Spleen (tissue), 13 donors: ENCODE measurements at places on chromosomes 11 and 22. TPM values are rescaled to one million over a fixed set of nuclear protein-coding genes. Genes with fewer than 3 reads are reported as not detected.

DNA sequence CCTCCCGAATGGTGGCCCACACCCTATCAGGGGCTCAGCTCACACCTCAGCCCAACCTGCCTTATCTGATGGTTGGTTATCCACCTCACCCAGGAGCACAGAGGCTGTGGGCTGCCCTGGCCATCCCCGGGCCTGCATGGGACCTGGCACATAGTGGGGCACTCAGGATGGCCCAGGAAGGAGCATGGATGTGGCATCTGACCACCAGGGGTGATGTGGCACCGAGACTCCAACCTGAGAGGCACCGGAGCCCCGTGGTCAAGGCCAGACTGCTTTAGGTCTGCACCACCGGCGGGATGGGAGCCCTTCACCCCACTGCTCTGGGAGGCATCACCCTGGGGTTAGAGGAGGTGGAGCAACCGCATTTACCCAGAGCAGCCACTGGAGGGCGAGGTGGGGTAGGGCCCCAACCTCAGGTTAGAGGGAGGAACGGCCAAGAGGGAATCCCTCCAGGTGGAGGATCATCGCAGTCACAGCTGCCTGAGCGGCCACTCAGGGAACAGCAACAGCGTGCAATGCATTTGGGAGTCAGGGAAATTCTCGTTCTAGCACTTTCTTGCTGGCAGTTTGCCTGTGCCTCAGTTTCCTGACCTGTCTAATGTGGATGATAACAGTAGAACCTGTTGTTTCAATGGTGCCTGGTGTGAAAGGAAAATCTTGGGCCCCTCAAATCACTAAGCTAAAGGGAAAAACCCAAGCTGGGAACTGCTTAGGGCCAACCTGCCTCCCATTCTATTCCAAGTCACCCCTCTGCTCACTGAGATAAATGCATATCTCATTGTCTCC, 52.9 kb upstream of the CARS1 start:
- DNase-seq, result peak; percentile 82

GRCh38 chr11:121194731-121195596, 93.9 kb downstream of the TECTA start:
- DNase-seq, result no peak

DNA sequence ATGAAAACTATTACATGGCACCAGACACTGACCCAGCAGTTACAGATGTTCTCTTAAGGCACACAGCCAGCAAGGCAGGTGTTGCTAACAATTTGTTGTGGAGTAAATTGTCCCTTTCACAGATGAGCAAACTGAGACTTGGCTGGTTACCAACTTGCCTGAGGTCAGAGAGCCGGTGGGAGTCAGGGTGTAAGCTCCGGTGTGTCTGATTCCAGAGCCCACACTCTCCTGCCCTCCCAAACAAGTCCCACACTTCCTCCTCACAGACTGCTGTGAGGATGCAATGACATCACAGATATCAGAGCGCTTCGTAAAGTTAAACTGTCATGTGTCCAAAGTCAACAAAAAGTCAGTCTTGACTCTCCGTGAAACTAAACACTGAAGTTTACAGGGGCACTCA, 12.5 kb downstream of the GDPD5 start:
- no peak for DNase-seq

DNA sequence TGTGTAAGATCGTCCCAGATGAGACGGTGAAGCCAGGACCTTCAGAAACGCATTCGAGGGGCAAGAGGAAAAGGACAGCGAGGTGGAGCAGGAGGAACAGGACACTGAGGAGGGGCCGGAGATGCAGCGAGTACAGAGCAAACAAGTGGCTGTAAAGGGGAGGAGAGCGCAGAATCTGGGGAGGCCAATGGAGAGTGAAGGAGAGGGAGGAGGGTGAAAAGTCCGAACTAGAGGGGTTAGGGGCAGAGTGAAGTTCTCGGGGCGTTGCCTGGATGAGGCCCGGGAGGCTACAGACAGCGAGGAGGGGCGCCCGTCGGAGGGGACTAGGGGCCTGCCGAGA, 8.8 kb upstream of the PPIL2 start:
- DNase-seq, result no peak

DNA sequence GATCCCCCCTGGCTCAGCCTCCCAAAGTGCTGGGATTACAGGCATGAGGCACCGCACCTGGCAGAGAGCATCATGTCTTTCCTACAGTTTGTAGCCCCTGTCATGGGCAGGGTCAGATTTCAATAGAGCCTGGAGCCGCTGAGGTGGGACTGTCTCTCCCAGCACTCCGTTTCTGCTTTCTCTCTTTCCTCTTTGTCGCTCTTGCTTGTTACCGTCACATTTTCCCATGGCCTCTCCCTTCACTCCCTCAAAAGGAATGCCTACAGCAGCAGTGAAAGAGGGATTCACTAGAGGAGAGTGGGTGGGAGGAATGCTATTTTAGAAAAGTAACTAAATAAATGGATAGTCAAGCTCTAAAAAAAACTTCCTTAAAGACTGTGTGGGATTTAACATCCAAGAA, 136.7 kb upstream of the TTC12 start:
- DNase-seq, result no peak

DNA sequence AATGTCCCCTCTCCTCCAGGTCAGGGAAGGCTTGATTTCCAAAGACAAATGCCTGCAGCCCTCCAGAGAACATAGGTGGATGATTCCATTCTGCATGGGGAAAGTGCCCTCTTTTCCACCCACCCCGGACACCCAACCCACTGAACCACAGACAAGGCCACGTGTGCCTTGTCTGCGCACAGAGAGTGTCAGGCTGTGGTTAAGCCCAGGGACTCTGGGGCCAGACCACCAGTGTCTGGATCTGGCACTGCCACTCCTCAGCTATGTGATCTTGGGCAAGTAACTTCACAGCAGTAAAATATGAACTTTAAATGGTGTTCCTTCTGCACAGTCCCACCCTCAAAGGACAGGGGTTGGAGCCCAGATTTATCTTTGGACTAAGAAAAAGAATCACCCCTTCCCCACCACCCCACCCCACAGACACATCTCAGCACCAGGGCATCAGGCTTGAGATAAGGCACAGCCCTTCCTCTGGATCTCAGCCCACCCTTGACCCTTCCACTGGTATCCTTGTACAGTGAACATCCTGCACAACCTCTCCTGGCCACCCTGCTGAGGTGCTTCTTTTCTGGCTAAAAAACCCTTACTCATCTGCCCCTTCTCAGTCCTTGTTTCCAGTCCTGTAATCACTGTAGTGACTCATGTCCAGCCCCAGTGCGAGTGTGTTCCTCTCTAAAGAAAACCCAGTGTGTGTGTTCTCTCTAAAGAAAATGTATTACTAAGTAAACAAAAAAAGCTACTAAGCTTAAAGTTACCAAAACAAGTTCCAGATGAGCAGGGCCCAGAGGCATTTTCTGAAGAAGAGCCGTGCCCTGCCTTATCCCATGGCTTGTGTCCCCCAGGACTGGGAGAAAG, 1.9 kb upstream of the PTGDR2 start:
- peak; percentile 32 for DNase-seq

GRCh38 chr11:95559899-95560298, 229.7 kb downstream of the FAM76B start:
- no peak for DNase-seq

DNA sequence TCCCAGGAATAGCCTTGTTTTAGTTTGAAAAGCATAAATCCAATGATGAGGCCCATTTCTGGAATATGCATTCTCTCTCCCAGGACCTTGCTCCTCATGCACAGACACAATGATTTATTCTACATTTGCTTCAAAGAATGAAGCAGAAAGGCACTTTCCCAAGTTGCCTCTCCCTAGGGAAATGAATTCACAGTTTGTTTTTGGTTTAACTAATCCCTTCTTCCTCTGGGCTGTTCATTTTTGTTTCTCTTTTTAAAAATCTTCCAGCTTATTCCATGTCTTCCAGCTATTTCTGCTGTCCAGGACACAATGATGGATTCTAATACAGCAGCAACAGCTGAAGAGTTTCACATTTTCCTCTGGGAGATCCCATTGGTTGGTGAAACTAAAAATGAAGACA, 1529.2 kb upstream of the TENM4 start:
- no peak for DNase-seq

DNA sequence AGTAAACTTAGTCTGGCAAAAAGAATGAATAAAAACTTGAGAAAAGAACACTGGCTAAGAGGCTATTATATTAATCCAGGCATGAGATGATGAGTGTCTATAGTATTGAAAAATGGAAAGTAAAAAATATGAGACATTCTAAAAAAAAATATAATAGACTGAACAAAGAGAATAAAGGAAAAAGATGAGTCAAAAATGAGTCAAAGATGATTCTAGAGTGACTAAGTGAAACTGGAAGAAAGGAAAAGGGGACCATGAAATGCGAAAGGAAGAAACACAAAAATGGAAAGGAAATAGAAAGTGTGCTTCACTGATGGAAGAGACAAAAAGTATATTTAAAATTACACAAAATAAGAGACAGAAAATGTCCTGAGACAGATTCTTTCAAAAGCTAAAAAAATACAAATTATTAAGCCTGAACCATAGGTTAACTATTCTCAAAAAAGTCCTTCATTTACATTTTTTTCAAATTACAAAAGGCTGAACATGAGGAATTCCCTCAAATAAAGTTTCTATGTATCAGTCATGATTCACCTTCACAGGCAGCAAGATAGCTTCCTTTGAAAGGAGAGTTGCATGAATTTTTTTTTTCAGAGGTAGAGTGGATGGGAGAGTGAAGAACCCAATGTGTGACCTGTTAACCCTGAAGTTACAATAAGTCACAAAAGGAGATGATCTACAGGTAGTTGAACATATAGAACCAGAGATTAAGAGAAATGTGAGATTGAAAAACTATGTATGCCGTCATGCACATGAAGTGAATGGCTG, 75.2 kb downstream of the EIF3M start:
- no peak for DNase-seq

Gene SYT13
- total RNA-seq, result 0.32 TPM

Gene SAA4
- not detected for total RNA-seq

Gene OR4A16
- not detected for total RNA-seq

Gene TUBA8
- total RNA-seq, result 5.5 TPM

Gene C1QTNF5
- 55.0 TPM for total RNA-seq

Gene PNPLA3
- not detected for total RNA-seq

Gene MAJIN
- total RNA-seq, result 0.87 TPM

Gene SLC6A5
- not detected for total RNA-seq
